ENCODE measurements at places on chromosomes 4 and X.

DNA sequence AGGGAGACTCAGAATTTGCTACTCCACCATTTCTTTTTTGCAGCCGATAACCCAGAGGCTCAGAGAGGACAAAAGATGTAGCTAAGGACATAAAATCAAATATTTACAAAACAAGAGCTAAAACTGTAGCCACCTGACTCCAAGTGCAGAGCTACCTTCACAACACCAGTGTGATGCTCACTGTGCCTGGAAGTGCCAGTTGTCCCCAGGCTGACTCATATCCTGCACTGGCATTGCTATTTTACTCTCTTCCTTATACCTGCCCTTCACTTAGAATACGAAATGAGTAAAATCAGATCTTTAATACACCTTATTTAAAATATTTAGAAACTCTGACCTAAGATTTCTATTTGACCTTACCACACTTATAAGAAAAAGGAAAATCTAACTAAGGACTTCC is 39.5 kb downstream of the SLC7A11 start:
- no peak for DNase-seq

DNA sequence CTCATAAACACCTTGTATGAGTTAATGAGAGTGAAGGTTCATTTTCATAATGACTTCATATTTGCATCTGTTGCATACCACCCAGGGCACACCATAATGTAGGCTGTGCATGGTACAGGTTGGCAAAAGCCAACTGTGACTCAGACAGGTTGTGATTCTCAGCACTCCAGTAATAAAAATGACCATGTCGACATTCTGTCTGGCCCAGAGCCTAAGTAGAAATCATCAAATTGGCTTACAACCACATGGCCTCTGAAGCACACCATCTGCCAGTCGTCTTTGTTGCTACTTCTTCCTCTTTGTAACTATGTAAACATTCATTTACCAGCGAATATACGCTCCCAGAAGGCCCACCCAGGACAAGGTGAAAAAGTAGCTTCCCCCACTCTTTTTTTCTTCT is 459.5 kb downstream of the GASK1B start:
- DNase-seq: no peak

GRCh38 chr4:178280362-178280761 is 838.1 kb upstream of the AGA start:
- no peak for DNase-seq

- no peak for DNase-seq
Measured at GRCh38 chrX:39675619-39676018, 422.1 kb downstream of the BCOR start.

- DNase-seq: no peak
Measured at GRCh38 chrX:21167494-21167893, 206.7 kb upstream of the CNKSR2 start.
